ENCODE measurements at places on chromosomes 2 and 18. TPM values are rescaled to one million over a fixed set of nuclear protein-coding genes. Genes with fewer than 3 reads are reported as not detected.

The OSR1 gene
- 8.4 TPM for total RNA-seq

The SPDYA gene
- total RNA-seq = 0.39 TPM

The GATA6 gene
- 74.9 TPM for total RNA-seq

The UGT1A9 gene
- not detected for total RNA-seq

The ANKRD30B gene
- total RNA-seq = not detected

The TWIST2 gene
- 10.9 TPM for total RNA-seq

The GYPC gene
- 128 TPM for total RNA-seq

The HOXD9 gene
- total RNA-seq = not detected

The CHMP1B gene
- total RNA-seq = 41.2 TPM

DNA sequence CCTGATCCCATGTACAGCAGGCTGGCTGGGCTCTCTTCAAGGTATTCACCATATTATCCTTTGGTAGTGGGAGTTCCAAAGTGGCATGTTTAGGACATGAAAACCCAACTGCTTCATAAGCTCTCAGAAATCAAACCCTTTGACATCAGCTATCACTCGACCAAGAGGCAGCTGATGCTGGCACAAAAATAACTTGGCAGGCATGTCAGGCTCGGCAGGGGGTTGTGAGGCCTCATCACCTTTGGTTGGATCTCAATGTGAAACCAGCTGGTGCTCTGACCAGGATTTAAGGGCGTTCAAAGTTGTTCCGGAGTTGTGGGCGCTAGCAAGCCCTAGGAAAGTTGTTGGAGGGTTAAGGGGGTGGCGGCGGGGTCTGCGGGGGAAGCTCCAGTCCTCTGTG, 171.9 kb downstream of the FHOD3 start:
- no peak for DNase-seq
- H3K4me3 ChIP-seq = no peak overlapping the region
- H3K27me3 ChIP-seq = no peaks in the 10 kb centered on the region
- H3K27ac ChIP-seq = peak overlapping the region; percentile 87

DNA sequence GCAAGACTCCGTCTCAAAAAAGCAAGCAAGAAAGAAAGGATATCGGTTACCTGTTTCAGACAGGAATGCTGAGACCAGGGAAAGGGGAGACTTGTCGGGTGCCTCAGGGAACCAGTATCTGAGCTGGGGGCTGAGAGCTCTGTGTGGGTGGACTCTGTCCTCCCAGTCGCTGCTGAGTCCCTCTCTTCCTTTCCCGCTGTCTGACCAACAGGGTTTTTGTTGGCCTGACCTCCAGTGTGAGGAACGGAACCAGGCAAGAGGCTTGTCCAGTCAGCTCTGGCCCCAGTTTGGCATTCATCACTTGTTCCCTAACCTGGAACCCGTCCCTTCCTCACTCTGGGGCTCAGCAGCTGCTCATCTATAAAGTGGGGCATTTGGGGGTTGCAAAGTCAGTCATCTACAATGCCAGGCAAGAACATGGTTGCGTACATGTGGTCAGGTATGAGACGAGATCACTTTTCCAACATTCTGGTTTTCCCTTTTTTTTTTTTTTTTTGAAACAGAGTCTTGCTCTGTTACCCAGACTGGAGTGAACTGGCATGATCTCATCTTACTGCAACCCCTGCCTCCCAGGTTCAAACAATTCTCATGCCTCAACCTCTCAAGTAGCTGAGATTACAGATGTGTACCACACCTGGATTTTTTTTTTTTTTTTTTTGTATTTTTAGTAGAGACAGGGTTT, 116.4 kb downstream of the PLB1 start:
- no peak overlapping the region for H3K4me3 ChIP-seq
- no peaks in the 10 kb centered on the region for H3K27me3 ChIP-seq
- no peaks in the 10 kb centered on the region for H3K36me3 ChIP-seq
- DNase-seq = no peak
- H3K27ac ChIP-seq = no peak overlapping the region

GRCh38 chr2:55048508-55049042, 1.7 kb downstream of the RTN4 start:
- H3K27ac ChIP-seq = peak overlapping the region; percentile 98
- no peaks in the 10 kb centered on the region for H3K27me3 ChIP-seq
- DNase-seq = peak; percentile 27
- H3K4me1 ChIP-seq = peaks cover 53% of the 10 kb centered on the region
- H3K4me3 ChIP-seq = peak overlapping the region; percentile 82

DNA sequence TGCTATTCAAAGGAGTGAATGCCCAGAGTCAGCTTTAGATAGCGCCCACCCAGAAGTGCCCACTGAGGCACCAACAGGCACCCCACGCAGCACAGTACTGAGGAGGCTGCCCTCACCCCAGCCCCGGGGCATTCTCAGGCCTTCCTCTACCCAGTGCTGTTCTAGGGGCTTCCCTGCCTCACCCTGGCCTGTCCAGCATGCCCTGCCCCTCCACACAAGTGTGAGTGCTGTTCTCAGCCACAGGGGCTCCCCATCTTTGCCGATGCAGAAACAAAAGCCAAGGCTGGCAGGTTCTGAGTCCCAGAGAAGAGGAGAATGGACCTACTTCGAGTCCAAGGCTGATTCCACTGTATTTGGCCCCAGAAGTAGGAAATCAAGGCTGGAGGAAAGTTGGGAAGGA, 15.8 kb downstream of the BIN1 start:
- H3K36me3 ChIP-seq = no peaks in the 10 kb centered on the region
- H3K27ac ChIP-seq = no peak overlapping the region
- no peak overlapping the region for H3K4me3 ChIP-seq
- H3K4me1 ChIP-seq = peaks cover 10% of the 10 kb centered on the region
- no peaks in the 10 kb centered on the region for H3K27me3 ChIP-seq

- H3K4me3 ChIP-seq = no peak overlapping the region
- no peaks in the 10 kb centered on the region for H3K36me3 ChIP-seq
- no peak overlapping the region for H3K27ac ChIP-seq
These were observed 29.6 kb downstream of the CSRNP3 start for GRCh38 chr2:165499131-165499530.

DNA sequence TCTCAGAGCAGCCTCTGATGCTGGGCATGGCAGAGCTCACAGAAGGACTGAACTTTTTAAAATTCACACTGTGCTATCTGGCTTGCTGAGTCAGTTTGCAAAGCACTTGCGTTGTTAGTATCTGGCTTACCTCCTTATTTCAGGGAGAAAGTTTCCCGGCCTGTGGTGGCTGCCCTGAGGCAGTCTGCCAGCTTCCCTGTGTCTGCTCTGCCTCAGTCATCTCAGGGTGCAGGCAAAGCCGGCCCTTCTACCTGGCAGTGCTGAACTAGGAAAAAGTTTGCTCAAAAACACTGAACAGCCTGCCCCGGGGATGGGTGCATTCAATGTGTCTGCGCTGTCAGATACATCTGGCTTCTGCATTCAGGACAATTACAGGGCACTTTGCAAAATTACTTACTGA, 90.2 kb upstream of the UXS1 start:
- no peak for DNase-seq
- no peaks in the 10 kb centered on the region for H3K36me3 ChIP-seq
- no peak overlapping the region for H3K4me3 ChIP-seq
- H3K27ac ChIP-seq = no peak overlapping the region
- no peaks in the 10 kb centered on the region for H3K27me3 ChIP-seq
- H3K4me1 ChIP-seq = no peaks in the 10 kb centered on the region

GRCh38 chr2:97718942-97719341, 5.6 kb downstream of the ZAP70 start:
- H3K4me3 ChIP-seq = no peak overlapping the region
- no peaks in the 10 kb centered on the region for H3K4me1 ChIP-seq
- DNase-seq = no peak
- H3K36me3 ChIP-seq = no peaks in the 10 kb centered on the region

GRCh38 chr2:46547223-46548102, 68.1 kb downstream of the TMEM247 start:
- peak overlapping the region; percentile 30 for H3K27ac ChIP-seq
- H3K27me3 ChIP-seq = no peaks in the 10 kb centered on the region
- peaks cover 84% of the 10 kb centered on the region for H3K4me1 ChIP-seq

DNA sequence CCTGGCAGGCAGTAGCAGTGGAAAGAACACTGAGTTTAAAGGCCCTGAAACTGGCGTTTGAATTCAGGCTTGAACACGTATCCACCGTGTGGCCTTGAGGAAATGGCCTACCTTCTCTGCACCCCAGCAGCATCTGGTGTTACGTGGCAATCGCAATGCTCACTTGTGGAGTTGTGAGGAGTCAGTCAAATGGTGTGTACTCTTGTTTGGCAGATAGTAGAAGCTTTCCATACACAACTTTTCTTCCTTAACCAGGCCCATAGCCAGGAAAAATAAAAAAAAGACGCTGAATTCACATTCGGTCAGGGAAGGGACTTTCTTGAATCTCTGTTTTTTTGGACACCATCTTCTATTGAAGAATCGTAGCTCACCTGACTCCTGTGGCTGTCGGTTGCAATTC, 1101.5 kb upstream of the KLHL29 start:
- H3K4me1 ChIP-seq = peaks cover 20% of the 10 kb centered on the region
- DNase-seq = no peak
- no peak overlapping the region for H3K4me3 ChIP-seq
- H3K27ac ChIP-seq = no peak overlapping the region
- no peaks in the 10 kb centered on the region for H3K27me3 ChIP-seq

DNA sequence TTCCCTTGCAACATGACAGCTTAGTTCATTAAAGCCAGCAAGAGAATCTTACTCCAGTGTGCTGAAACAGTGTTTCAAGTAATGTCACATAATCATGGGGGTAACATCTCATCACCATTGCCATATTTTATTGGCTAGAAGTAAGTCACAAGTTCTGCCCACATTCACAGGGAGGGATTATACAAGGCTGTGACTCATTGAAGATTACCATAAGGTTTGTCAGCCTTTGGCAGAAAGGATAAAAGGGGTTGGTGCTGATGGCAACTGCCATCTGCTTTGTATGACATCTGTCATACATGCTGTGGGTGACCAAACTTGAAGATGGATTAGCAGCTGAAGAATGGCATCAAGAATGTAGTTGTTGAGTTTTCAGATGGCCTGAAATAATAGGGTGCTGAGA, 61.2 kb downstream of the KCNE4 start:
- DNase-seq = no peak
- no peaks in the 10 kb centered on the region for H3K36me3 ChIP-seq

DNA sequence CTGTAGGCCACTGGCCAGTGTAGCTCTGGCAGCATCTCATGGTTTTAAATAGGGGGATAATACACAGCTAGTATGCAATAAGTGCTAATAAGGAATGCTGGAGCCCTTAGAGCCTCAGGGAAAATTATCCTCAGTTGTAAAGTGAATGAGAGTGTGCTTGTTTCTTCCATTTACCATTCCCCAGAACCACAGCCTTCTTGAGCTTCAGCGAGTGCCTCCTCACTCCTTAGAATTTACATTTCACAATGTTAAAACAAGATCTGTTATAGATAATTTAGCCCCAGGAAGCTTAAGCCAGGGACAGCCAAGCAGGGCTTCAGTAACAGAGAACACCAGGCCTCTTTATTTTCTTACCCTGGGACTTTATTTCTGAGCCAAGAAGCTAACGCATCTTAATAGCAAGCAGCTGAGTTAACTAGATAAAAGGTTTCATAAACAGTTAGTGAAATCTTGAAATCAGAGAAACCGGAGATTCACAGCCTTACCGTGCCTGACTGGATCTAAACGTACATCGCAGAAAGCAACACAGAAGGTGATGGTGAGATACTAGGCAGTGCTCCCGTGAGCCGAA, 535.2 kb downstream of the TDRD15 start:
- no peaks in the 10 kb centered on the region for H3K27me3 ChIP-seq
- H3K36me3 ChIP-seq = no peaks in the 10 kb centered on the region
- no peak overlapping the region for H3K4me3 ChIP-seq
- no peak for DNase-seq
- H3K27ac ChIP-seq = no peak overlapping the region
